ENCODE measurements at places on chromosomes 12 and 14.

- DNase-seq, result no peak
These were observed 41.9 kb downstream of the VDR start for GRCh38 chr12:47862881-47863280.

- no peak for DNase-seq
These were observed 8.0 kb downstream of the AGAP2 start for GRCh38 chr12:57730336-57731067.

DNA sequence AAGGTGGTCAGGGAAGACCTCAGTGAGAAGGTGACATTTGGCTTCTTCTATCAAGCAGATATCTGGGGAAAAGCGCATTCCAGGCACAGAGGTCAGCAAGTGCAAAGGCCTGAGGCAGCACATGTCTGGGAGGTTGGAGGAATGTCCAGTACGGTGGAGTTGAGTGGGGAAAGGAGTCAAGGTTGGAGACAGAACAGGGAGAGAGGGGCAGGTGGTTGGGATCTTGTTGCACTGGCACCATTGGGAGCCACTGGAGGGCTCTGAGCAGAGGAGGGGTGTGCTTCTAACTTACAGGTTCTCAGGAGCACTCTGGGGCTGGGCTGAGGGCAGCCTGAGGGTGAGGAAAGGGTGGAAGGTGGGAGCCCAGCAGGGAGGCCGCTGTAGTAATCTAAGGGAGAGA lies 52.1 kb downstream of the EID3 start:
- DNase-seq, result no peak

GRCh38 chr12:754851-755562 lies 2.6 kb downstream of the WNK1 start:
- DNase-seq, result peak; percentile 25

GRCh38 chr14:56122301-56122700 lies 4.1 kb downstream of the PELI2 start:
- DNase-seq, result no peak

- DNase-seq, result no peak
These were observed 27.1 kb upstream of the PCNX4 start for GRCh38 chr14:60064491-60065072.

GRCh38 chr12:113720629-113721028 lies 245.5 kb downstream of the RBM19 start:
- DNase-seq, result no peak

DNA sequence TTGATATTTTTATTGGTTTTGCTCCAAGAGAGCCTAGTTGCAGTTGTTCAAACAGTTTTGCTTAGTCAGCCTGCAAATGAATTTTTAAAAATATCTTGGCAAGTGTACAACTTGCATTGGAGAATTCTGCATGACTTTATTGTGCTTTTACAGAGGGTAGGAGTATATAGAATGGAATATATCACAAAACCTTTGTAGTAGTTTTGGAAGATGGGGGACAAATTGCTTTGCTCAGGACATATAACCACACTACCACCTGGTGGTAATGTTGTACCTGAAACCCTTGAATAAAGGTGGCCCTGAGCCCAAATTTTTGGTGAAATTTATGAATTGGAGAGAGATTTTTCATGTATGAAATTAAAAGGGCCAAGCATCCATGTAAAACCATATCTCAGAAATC lies 645.2 kb downstream of the MED13L start:
- no peak for DNase-seq

DNA sequence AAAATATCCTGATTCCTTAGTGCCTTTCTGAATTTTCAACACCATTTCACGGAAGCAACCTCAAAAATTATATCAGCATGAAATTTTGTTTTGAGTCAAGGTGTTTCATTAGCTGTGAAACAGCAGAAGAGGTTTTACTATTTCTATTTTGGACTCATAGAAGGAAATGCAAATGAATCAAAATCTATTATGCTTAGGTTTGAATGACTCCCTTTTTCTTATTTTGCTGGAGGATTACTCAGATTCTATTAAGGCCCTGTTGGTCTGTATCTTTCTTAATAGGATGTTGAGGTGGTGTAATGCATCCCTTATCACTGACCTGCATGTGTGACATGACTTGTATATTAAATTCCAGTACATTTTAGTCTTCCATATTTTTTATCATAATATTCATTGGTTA lies 165.8 kb downstream of the TMTC2 start:
- DNase-seq, result no peak

DNA sequence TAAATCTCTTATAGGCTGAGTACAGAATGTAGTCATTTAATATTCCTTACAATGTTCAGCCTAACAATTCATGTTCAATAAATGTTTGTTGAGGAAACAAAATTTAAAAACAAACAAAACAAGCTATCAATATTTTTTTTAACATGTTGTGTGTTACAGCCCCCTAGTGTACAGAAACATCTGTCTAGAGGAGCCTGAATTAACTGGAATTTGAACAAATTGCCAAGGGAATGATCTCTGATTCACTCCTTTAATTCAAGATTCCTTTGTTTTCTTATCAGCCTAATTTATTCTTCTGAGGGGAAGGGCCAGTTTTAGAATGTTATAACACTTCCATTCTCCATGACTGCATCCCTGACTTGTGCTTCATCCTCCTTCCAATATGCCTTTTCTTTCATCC lies 127.2 kb downstream of the CMAS start:
- no peak for DNase-seq

DNA sequence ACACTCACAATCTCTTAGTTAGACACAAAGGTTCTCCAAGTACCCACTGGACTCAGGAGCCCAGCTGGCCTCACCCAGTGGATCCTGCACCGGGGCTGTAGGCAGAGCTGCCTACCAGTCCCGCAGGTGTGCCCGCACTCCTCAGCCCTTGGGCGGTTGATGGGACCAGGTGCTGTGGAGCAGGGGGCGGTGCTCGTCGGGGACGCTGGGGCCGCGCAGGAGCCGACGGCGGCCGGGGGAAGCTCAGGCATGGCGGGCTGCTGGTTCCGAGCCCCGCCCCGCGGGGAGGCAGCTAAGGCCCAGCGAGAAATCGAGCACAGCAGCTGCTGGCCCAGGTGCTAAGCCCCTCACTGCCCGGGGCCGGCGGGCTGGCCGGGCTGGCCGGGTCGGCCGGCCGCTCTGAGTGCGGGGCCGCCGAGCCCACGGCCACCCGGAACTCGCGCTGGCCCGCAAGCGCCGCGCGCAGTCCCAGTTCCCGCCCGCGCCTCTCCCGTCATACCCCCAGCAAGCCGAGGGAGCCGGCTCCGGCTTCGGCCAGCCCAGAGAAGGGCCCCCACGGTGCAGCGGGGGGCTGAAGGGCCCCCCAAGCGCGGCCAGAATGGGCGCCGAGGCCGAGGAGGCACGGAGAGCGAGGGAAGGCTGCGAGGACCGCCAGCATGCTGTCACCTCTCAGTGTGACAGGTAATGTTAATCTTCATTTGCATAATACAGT lies 506.8 kb downstream of the LRFN5 start:
- DNase-seq, result no peak

- DNase-seq, result peak; percentile 47
These were observed at the start of gene DPY19L2 for GRCh38 chr12:63668028-63668799. TSS of gene DPY19L2 (minus strand) at chr12:63668493. CDS start at chr12:63668393, 100 bp downstream.

GRCh38 chr12:45914090-45914489 lies 76.3 kb downstream of the SCAF11 start:
- DNase-seq, result no peak

Data from CD4-positive, alpha-beta T cell treated with Interleukin-17A for 4 hours (primary cell).